ENCODE measurements at places on chromosomes 2 and 18. TPM values are rescaled to one million over a fixed set of nuclear protein-coding genes. Genes with fewer than 3 reads are reported as not detected.

- H3K36me3 ChIP-seq = peaks cover 1% of the 10 kb centered on the region
- no peak overlapping the region for H3K27ac ChIP-seq
- no peaks in the 10 kb centered on the region for H3K27me3 ChIP-seq
Measured at GRCh38 chr2:101912545-101912944, 79.2 kb upstream of the IL1R2 start.

DNA sequence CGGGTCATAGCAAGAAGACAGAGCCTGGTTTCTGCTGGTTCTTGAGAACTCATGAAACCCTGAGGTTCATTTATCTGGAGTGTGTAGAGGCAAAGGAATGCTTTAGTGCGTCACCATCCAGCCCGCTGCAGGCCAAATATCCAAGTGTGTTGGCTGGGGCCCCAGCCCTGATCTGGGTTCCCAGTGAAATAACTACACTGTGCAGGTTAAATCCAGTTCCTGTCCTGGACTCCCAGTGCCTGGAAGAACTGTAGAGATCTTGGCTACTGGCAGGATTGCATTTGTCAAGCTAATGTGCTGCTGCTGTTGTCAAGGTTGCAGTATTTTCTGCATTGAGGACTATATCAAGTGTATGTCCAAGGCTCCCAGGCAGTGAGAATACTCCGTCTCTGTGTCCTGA is 89.9 kb downstream of the MAPK4 start:
- H3K36me3 ChIP-seq = no peaks in the 10 kb centered on the region
- no peak for DNase-seq
- no peaks in the 10 kb centered on the region for H3K4me1 ChIP-seq

GRCh38 chr18:25454730-25455129 is 102.8 kb upstream of the ZNF521 start:
- no peaks in the 10 kb centered on the region for H3K27me3 ChIP-seq
- no peak overlapping the region for H3K27ac ChIP-seq
- H3K4me1 ChIP-seq = no peaks in the 10 kb centered on the region
- H3K36me3 ChIP-seq = no peaks in the 10 kb centered on the region
- no peak overlapping the region for H3K4me3 ChIP-seq

- H3K36me3 ChIP-seq = no peaks in the 10 kb centered on the region
- H3K27ac ChIP-seq = no peak overlapping the region
- no peaks in the 10 kb centered on the region for H3K27me3 ChIP-seq
- H3K4me1 ChIP-seq = no peaks in the 10 kb centered on the region
- no peak overlapping the region for H3K4me3 ChIP-seq
- DNase-seq = no peak
Measured at GRCh38 chr2:18232731-18233438, 327.6 kb downstream of the RDH14 start.

DNA sequence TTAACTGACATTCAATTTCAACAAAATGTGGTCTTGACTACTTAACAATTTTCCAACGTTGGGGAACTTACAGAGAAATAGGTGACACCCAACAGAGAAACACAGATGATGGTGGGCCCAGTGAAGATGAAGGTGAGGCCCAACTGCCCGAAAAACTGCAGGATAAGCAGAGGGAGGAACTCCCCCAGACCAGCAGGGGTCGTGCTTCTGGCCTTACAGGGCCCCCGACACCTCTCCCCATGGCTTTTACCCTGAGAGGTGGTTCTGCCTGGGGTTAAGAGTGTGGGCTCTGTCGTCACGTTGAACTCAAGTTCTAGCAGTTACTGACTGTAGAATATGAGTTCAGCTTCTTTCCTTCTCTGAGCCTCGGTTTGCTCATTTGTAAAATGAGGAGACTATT is 119.5 kb upstream of the SMIM21 start:
- H3K27ac ChIP-seq = no peak overlapping the region
- H3K27me3 ChIP-seq = peaks cover 4% of the 10 kb centered on the region
- no peaks in the 10 kb centered on the region for H3K36me3 ChIP-seq
- no peak for DNase-seq
- peaks cover 1% of the 10 kb centered on the region for H3K4me1 ChIP-seq

- H3K4me1 ChIP-seq = peaks cover 13% of the 10 kb centered on the region
- no peaks in the 10 kb centered on the region for H3K27me3 ChIP-seq
- DNase-seq = no peak
- H3K4me3 ChIP-seq = no peak overlapping the region
Measured at GRCh38 chr18:74905247-74905646, 303.7 kb downstream of the PTGR3 start.

DNA sequence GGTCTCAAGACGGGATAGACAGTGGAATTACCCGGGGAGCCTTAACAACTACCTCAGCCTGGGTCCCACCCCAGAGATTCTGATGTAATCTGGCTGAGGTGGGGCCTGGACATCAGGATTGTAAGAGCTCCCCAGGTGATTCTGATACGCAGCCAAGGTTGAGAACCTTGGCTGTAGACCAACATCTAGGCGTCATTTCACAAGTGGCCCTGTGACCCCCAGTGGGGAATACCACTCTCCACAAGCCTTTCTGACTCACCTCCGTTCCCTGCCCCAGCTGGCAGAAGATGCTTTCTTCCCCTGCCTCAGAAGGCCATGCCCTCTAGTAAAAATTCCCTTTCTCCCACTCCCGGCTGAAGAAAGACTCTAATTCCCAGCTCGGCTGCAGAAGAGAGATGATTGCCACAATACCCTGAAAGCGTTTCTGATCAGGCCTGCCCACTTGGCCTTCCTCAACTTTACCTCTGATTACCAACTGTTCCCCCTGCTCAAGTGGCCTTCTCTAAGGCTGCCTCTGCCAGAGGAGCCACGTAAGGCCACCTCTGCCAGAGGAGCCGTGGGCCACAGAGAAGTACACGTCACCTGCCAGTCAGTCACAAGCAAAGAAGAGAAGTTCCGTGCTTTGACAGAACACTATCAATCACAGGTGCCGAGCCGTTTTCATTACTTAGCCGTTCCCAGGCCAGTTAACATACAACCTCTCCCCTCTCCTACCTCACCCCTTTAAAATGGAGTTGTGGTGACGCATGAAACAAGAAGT is 116.8 kb upstream of the PKDCC start:
- H3K27me3 ChIP-seq = no peaks in the 10 kb centered on the region
- DNase-seq = no peak
- H3K4me1 ChIP-seq = no peaks in the 10 kb centered on the region

DNA sequence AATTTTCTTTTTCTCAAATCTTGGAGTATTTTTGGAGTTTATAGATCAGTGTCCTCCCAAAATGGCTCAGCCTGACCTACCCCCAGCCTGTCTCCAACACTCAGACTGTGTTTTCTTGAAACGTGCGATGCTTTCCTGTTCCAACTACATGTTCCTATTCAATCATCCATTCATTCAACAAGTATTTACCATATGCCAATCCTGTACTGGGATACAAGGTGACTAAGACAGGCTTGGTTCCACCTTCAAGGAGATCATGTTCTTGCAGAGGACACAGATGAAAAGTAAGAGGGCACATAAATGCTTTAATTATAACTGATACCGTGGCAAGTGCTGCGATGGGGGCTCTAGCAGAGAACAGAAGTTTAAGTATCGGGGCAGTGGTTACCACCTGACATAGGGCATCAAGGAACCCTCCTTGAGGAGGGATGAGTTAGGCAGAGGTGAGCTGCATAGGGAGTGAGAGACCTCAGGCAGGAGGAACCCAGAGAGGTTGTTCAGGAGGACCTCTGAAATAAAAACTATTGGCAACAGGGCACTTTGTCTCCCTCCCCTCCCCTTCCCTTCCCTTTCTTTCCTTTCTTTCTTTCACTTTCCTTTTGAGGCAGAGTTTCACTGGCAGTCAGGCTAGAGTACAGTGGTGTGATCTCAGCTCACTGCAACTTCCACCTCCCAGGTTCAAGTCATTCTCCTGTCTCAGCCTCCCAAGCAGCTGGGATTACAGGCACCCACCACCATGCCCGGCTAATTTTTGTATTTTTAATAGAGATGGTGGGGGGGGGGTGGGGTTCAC is 469.0 kb downstream of the EPHA4 start:
- no peaks in the 10 kb centered on the region for H3K36me3 ChIP-seq
- H3K4me3 ChIP-seq = no peak overlapping the region
- DNase-seq = peak; percentile 11
- no peak overlapping the region for H3K27ac ChIP-seq
- peaks cover 10% of the 10 kb centered on the region for H3K4me1 ChIP-seq

- H3K4me3 ChIP-seq = no peak overlapping the region
- no peak overlapping the region for H3K27ac ChIP-seq
- no peak for DNase-seq
- peaks cover 26% of the 10 kb centered on the region for H3K4me1 ChIP-seq
- peaks cover 5% of the 10 kb centered on the region for H3K36me3 ChIP-seq
Measured at GRCh38 chr2:227513113-227513512, 41.2 kb downstream of the AGFG1 start.

DNA sequence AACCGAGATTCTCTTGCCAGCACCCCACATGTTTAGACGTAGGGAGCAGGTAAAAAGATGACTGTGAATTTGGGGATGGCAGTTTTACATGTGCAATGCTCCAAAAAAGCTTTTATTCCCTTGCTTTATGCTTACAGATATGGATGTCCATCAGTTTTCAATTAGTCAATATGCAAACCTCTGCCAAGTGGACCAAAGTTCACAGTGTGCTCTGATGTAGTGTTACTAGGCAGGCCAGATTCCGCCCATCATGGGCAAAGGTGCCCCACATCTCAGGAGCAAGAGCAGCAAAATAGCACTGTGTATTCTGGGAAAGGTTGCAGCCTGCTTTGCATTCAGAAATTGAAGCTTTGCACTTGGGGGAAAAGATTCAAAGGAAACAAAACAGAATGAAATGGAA is 329.7 kb upstream of the ZEB2 start:
- DNase-seq = no peak
- H3K27ac ChIP-seq = no peak overlapping the region
- no peaks in the 10 kb centered on the region for H3K36me3 ChIP-seq
- H3K4me3 ChIP-seq = no peak overlapping the region
- no peaks in the 10 kb centered on the region for H3K27me3 ChIP-seq

GRCh38 chr18:23499291-23499781 is 4.0 kb upstream of the RMC1 start:
- H3K36me3 ChIP-seq = peaks cover 2% of the 10 kb centered on the region
- no peaks in the 10 kb centered on the region for H3K27me3 ChIP-seq
- no peak overlapping the region for H3K4me3 ChIP-seq
- H3K27ac ChIP-seq = no peak overlapping the region
- H3K4me1 ChIP-seq = peaks cover 46% of the 10 kb centered on the region
- DNase-seq = no peak

DNA sequence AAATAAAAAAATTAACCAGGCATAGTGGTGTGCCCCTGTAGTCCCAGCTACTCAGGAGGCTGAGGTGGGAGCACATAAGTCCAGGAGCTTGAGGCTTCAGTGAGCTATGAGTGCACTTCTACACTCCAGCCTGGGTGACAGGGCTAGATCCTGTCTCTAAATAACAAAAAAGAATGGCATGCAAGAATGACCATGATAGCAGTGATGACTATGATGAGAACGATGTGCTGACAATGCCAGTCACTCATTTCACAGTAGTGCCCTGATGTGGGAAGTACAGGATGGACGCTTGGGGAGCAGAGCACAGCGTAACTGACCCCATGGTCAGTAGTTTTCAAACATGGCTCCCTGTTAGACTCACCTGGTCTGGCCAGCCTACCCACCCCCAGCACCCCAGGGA is 139.1 kb downstream of the VAPA start:
- H3K27ac ChIP-seq = no peak overlapping the region
- H3K27me3 ChIP-seq = peaks cover 4% of the 10 kb centered on the region

DNA sequence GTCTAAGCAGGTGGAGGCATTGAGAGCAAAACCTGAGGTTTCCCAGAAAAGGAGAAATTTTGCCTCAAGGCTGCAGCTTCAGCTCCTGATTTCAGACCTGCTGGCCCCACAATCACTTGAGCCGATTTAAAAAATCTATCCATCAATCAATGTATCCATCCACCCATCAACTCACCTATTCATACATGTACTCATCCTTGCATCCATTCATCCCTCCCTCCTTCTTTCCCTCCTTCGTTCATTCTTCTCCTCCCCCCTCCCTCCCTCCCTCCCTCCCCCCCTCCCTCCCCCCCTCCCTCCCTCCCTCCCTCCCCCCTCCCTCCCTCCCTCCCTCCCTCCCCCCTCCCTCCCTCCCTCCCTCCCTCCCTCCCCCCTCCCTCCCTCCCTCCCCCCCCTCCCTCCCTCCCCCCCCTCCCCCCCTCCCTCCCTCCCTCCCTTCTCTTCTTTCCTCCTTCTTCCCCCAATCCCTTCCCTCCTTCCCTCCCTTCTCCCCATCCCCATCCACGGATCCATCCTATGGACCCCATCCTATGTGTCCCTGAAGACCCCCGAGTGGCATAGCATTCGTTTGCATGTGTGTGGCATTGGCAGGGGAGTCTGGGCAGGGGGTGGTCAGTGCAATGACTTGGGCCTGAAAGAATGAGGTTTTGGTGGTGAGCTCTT is 6.1 kb upstream of the PXDN start:
- H3K36me3 ChIP-seq = no peaks in the 10 kb centered on the region
- H3K27me3 ChIP-seq = peaks cover 17% of the 10 kb centered on the region
- no peak overlapping the region for H3K4me3 ChIP-seq
- no peak for DNase-seq

- H3K27me3 ChIP-seq = peaks cover 2% of the 10 kb centered on the region
- DNase-seq = no peak
- no peak overlapping the region for H3K27ac ChIP-seq
Measured at GRCh38 chr2:218002143-218002844, 501 bp downstream of the TNS1 start.

- no peak overlapping the region for H3K27ac ChIP-seq
- no peak overlapping the region for H3K4me3 ChIP-seq
- peaks cover 4% of the 10 kb centered on the region for H3K27me3 ChIP-seq
- DNase-seq = no peak
- H3K36me3 ChIP-seq = no peaks in the 10 kb centered on the region
Measured at GRCh38 chr2:33342705-33343104, 133.7 kb upstream of the RASGRP3 start.

DNA sequence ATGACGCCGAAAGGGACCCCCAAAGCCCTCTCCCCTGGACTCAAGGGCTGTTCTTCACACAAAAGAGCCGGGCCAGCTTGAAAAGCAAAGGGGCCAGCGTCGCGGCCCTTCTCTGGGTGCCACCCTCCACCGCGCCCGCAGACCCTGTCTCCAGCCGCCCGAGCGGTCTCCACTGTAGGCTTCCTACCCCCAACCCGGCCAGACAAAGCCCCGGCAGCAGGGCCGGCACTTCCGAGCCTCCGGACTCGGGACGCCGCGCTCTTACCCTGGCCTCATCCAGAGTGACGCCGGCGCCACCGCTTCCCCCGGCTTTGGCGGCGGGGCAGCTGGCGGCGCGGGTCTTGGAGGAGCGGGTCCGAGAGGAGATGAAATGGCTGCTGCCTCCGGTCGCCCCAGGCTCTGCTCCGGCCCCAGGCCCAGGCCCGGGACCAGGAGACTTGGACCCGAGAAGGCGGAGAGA is 603 bp downstream of the ATAD2B start:
- peak overlapping the region; percentile 94 for H3K4me3 ChIP-seq
- peak overlapping the region; percentile 99 for H3K27ac ChIP-seq
- peaks cover 7% of the 10 kb centered on the region for H3K36me3 ChIP-seq
- no peak for DNase-seq

SCN9A gene
- total RNA-seq = 0.52 TPM

FNDC4 gene
- not detected for total RNA-seq

LYPD6 gene
- total RNA-seq = not detected

TNFRSF11A gene
- 8.6 TPM for total RNA-seq

CHRNG gene
- not detected for total RNA-seq

IRS1 gene
- 6.9 TPM for total RNA-seq

CHRNA1 gene
- total RNA-seq = not detected

CACNB4 gene
- total RNA-seq = 0.12 TPM
